Endothelial cell (in vitro differentiated cells): ENCODE measurements at places on chromosomes 4 and X. TPM values are rescaled to one million over a fixed set of nuclear protein-coding genes. Genes with fewer than 3 reads are reported as not detected.

Gene ENPEP
- 3.5 TPM for total RNA-seq

Gene GPC3
- 4.7 TPM for total RNA-seq

Gene SLAIN2
- 54.6 TPM for total RNA-seq

Gene SLC25A6
- total RNA-seq, result 488 TPM

Gene FREM3
- total RNA-seq, result 0.56 TPM

Gene MBNL3
- 10.4 TPM for total RNA-seq

GRCh38 chr4:36771411-36772153 is 473.0 kb upstream of the NWD2 start:
- DNase-seq, result no peak

DNA sequence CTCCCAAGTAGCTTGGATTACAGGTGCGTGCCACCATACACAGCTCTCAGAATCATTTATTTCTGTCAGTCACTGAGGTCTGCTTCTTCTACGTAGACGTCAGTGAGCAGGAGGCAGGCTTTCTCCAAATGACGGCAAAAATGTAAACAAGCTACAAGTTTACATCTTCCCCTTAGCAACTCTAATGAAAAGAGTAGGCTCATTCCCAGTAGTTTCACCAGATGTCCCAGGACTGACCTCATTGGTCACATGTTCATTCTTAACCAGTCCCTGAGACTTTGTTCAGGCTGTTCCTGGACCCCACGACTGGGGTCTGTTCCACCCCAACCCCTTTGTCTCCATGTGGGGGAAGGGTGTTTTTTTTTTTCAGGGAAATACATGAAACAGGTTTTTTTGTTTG is 67.1 kb downstream of the TENM3 start:
- no peak for DNase-seq

- no peak for DNase-seq
These were observed 279.0 kb downstream of the CFAP47 start for GRCh38 chrX:36198575-36198974.

- DNase-seq, result no peak
These were observed 5.6 kb upstream of the KLHL2 start for GRCh38 chr4:165201806-165202205.
